A172 (cell line): ENCODE measurements at places on chromosomes 6 and 20. TPM values are rescaled to one million over a fixed set of nuclear protein-coding genes. Genes with fewer than 3 reads are reported as not detected.

SAMD5 gene
- 1.8 and 2.7 TPM in 2 replicates for total RNA-seq

LY86 gene
- total RNA-seq, result not detected in 2 replicates

SLCO4A1 gene
- total RNA-seq, result 26.5 and 34.8 TPM in 2 replicates

ZBTB12 gene
- 1.3 and 4.1 TPM in 2 replicates for total RNA-seq

OR2H1 gene
- not detected in 2 replicates for total RNA-seq

SOX4 gene
- 8.8 and 10.5 TPM in 2 replicates for total RNA-seq

SOX18 gene
- total RNA-seq, result 0.21 and 1.9 TPM in 2 replicates

CFB gene
- total RNA-seq, result 3.7 and 4.0 TPM in 2 replicates

PARD6B gene
- 3.2 and 4.7 TPM in 2 replicates for total RNA-seq

HTR1B gene
- total RNA-seq, result not detected in 2 replicates

HLA-DQB2 gene
- total RNA-seq, result not detected in 2 replicates

HLA-A gene
- total RNA-seq, result 244 and 284 TPM in 2 replicates

IDH3B gene
- 258 and 260 TPM in 2 replicates for total RNA-seq

RFX6 gene
- not detected in 2 replicates for total RNA-seq

GID8 gene
- total RNA-seq, result 25.8 and 28.9 TPM in 2 replicates

DUSP15 gene
- total RNA-seq, result 2.4 and 2.5 TPM in 2 replicates

CD24 gene
- total RNA-seq, result 20.4 and 26.9 TPM in 2 replicates

ATG5 gene
- 40.8 and 53.7 TPM in 2 replicates for total RNA-seq

PRR18 gene
- 0.14 and 0.24 TPM in 2 replicates for total RNA-seq

CST4 gene
- total RNA-seq, result not detected in 2 replicates

VSTM2L gene
- 0.24 and 1.4 TPM in 2 replicates for total RNA-seq

IL17F gene
- not detected in 2 replicates for total RNA-seq

SRMS gene
- not detected in 2 replicates for total RNA-seq

KIFC1 gene
- 53.2 and 55.6 TPM in 2 replicates for total RNA-seq

RAB44 gene
- not detected in 2 replicates for total RNA-seq

SCGN gene
- total RNA-seq, result not detected in 2 replicates

PPP1R3G gene
- total RNA-seq, result 0.22 and 1.5 TPM in 2 replicates

SLC44A4 gene
- not detected in 2 replicates for total RNA-seq

PRSS35 gene
- total RNA-seq, result 0.90 and 1.3 TPM in 2 replicates

FOXS1 gene
- 2.4 TPM in 1 of 2 replicates, not detected in the other for total RNA-seq

KIAA1586 gene
- 17.0 and 19.1 TPM in 2 replicates for total RNA-seq

ADGRF5 gene
- 0.19 TPM in 1 of 2 replicates, not detected in the other for total RNA-seq

BPIFA1 gene
- total RNA-seq, result not detected in 2 replicates

CNBD2 gene
- total RNA-seq, result 5.8 and 12.4 TPM in 2 replicates

EEF1A2 gene
- total RNA-seq, result 88.1 and 91.0 TPM in 2 replicates

SLC16A10 gene
- 0.41 and 2.6 TPM in 2 replicates for total RNA-seq

CALHM4 gene
- total RNA-seq, result not detected in 2 replicates

PROKR2 gene
- total RNA-seq, result not detected in 2 replicates

LHFPL5 gene
- total RNA-seq, result not detected in 2 replicates

PHACTR1 gene
- total RNA-seq, result 0.55 and 1.6 TPM in 2 replicates

GRM4 gene
- total RNA-seq, result 0.96 TPM in 1 of 2 replicates, not detected in the other

SLC52A3 gene
- total RNA-seq, result 0.03 and 0.22 TPM in 2 replicates

ANKEF1 gene
- total RNA-seq, result 4.2 and 4.4 TPM in 2 replicates

BPIFB2 gene
- not detected in 2 replicates for total RNA-seq

ZBTB46 gene
- total RNA-seq, result 6.8 and 10.3 TPM in 2 replicates

BEND3 gene
- total RNA-seq, result 2.3 and 3.5 TPM in 2 replicates

SNAP25 gene
- total RNA-seq, result 0.12 TPM in 1 of 2 replicates, not detected in the other

HLA-DQB1 gene
- total RNA-seq, result not detected in 2 replicates

OOEP gene
- not detected in 2 replicates for total RNA-seq

DLL1 gene
- 3.4 and 4.7 TPM in 2 replicates for total RNA-seq

CLVS2 gene
- total RNA-seq, result not detected in 2 replicates

OR2B6 gene
- not detected in 2 replicates for total RNA-seq

FABP7 gene
- 0.19 TPM in 1 of 2 replicates, not detected in the other for total RNA-seq

MYMX gene
- not detected in 2 replicates for total RNA-seq

SLC22A2 gene
- 0.69 and 1.2 TPM in 2 replicates for total RNA-seq

HLA-DQA2 gene
- not detected in 2 replicates for total RNA-seq

VGLL2 gene
- total RNA-seq, result not detected in 2 replicates
